ENCODE measurements at places on chromosomes 3 and 15.
A peak's percentile ranks its signal among the peaks of the same experiment; 100 is the strongest.

DNA sequence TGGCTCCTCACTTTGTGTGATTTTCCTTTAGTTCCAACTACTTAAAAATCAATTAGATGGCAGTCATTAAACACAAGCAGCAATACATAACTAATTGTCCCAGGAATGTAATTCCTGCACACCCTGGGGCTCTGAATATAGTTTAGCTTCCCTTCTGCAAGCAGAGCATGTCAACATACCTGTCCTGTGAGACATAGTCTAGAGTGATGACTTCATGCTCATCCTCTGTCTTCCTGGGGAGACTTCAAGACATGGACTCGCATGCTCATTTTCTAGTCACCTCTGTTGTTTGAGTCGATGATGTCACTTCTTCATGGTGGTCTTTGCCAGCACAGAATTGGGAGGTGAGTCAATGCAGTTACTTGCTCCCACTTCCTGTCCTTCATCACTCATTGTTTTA lies 15.7 kb downstream of the C3orf52 start:
- no peak for DNase-seq

GRCh38 chr3:45398178-45398577 lies 9.8 kb downstream of the LARS2 start:
- DNase-seq = no peak

- DNase-seq = no peak
Measured at GRCh38 chr3:9298236-9298635, 48.8 kb upstream of the SRGAP3 start.

DNA sequence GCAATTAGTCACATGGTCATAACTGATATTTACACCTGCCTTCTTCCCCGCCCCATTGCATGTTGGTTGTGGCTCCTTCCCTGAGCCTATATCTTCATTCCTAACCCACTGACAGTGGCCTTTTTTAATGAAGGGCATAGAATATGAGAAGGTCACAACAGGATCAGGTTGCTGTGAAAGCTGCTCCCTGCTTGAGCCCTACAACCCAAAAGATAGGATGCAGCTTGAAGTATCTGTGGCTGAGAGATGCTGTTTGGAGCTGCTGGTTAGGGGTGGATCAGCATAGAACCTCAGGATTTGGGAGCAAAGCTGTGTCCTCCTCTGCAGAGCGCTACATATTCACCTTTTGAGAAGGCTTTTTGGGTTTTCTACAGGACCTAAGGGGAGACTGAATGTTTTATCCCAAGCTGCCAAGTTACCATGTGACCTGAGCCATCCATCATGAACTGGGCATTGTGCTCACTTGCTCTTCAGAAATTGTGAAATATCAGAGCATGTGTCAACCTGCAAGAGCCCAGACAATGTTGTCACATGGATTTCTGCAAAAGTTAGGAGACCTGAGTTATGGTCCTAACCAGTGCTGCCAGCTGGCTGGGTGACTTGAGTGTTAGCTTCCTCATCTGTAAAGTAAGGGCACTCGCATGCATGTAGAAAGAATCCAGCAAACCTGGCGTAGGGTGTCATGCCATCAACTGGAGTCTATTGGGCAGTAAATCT lies 49.8 kb upstream of the ARL8B start:
- no peak for DNase-seq

GRCh38 chr3:191566469-191566868 lies 105.5 kb downstream of the PYDC2 start:
- DNase-seq = no peak

DNA sequence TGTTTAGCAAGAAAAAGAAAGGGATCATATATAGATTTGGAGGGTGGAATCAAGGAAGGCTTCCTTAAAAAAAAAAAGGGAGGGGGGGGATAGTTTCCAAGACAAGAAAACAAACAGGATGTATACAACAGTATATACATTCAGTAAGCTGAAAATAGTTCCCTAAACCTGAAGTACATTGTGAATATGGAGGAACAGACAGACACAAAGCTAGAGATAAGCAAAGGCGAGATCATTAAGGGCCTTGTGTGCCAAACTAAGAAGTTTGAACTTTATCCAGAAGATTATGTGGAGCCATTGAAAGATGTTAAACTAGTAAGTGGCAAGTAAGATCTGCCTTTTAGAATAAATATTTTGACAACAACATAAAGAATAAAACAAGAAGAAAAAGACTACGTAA lies 93.3 kb upstream of the IMPG2 start:
- DNase-seq = no peak

DNA sequence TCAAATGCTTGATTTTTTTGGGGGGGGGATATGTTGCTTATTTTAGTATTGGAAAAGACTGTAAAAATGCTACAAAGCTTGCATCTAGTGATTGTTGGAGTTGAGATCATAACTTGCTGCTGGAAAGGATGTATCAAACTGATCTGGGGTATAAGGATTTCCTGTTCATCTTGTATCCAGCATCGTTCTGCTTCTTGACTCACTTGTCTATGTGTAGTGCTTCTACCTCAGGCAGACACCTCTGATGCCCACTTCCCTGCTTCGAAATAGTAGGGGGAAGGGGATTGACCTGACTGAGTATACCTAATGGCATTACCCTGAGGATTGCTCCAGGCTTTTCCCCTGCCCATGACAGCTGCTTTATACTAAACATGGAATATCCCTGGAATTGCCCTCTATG lies 42.7 kb downstream of the STT3B start:
- DNase-seq = no peak

DNA sequence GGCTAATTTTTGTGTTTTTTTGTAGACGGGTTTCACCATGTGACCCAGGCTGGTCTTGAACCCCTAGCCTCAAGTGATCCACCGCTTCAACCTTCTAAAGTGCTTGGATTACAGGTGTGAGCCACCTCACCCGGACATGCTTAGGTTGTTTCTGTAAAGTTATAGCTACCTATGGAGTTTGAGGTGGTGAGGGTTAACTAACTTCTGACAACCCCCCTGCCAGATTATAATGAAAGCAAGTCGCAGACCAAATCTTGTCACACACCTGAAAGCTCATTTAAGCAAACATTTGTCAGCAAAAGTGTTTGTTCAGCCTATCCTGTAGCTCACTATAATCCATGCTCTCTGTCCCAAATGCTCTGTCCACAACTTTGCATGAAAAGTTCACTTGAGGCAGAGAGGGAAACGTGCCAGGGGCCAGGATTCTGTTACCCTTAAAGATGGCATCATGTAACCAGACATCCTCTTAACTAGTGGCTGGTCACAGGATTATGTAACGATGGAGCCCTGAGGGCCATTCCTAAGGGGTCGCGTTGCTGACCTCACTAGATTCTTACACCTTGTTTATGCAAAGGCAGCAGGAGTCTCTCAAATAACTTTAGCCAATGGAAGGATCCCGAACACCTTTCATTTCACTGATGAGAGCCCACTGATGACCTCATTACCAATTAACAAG lies 24.1 kb upstream of the SENP5 start:
- no peak for DNase-seq

- DNase-seq = no peak
Measured at GRCh38 chr3:94331831-94332230, 269.0 kb downstream of the NSUN3 start.

DNA sequence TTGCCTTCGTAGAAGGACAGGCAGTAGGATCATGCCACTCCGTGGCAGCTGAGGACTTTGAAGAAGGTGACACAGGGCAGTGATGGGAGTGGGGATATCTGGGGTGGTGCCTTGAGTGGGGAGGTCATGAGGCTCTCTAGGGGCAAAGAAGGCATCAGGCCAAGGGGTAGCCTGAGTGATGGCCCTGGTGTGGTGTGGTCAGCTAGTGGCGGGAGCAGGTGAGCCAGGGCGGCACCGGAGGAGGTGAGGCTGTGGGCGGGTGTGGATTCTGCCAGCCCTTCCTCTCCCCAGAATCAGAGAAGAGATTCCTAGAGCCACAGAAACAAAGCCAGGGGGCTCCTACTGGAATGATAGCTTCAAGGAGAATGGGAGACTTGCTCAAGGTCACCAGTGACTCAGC lies 18.4 kb downstream of the WNT7A start:
- no peak for DNase-seq

GRCh38 chr3:181974198-181974597 lies 262.5 kb downstream of the SOX2 start:
- DNase-seq = no peak

GRCh38 chr15:61640756-61641155 lies 411.7 kb upstream of the RORA start:
- no peak for DNase-seq

- no peak for DNase-seq
Measured at GRCh38 chr15:66877477-66878271, 175.6 kb downstream of the SMAD6 start.

DNA sequence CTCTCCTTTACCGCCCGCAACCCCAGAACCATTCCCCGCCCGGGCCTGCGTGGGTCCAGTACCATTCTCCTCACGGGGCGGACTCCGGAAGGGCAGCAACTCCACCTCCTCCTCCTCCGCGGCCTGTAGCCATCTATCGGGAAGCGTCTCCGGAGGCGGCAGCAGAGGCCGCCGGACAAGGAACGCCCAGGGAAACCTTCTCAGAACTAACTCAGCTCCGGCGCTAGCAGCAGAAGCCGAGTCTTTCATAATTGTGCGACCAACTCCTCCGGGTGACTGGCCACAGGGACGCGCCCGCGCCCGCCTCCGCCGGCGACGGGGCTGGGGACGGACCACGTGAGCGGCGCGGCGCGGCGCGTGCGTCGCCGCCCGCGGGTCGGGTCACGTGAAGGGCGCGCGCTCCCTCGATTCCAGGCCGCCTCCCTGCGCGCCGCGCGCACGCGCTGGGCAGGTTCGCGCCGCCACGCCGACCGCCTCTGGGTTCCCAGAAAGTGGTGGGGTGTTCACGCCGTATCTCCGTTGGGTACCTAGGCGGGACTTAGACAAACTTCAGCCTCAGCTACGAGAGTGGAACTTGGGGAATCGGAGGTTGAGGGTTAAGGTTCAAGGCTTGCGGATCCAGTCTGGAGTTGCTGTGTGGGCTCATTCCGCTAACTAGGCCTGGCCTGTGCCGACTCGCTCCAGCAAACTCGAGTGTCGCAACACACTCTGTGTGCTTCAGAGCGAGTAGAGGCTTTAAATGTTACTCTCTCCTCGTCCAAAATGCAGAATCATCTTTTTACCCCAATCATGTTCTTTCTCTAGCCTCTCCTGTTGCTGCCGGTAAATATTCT lies at the start of gene TRPM7:
Gene TRPM7, minus strand, starts transcription at position 329 of the 833 bp plus-strand sequence. Its CDS starts 264 bp downstream, at position 65.
- DNase-seq = peak; percentile 83

DNA sequence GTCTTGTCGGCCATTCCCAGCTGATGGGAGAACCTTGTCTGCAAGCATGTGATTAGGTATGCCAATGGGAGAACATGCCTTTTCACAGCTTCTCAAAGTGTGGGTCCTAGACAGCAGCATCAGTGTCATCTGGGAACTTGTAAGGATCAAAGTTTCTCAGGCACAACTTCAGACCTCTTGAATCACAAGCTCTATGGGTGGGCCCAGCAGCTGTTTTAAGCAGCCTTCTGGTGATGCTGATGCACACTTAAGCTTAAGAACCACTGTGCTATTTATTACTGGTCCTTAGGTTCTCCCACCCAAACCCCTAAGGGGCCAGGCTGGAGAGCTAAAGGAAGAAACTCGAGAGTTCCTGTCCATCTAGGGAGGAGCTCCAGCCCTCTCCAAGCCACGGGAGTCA lies 453.9 kb upstream of the PROK2 start:
- DNase-seq = no peak

DNA sequence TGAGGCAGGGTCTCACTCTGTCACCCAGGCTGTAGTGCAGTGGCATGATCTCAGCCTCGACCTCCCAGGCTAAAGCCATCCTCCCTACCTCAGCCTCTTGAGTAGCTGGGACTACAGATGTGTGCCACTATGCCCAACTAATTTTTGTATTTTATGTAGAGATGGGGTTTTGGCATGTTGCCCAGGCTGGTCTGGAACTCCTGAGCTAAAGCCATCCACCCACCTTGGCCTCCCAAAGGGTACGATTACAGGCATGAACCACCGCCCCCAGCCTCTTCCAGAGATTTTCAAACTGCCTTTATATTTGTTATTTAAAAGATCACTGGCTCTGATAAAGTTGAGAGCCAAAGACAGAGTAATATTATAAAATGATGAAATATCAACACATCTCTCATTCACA lies 37.3 kb downstream of the BSN start:
- no peak for DNase-seq

DNA sequence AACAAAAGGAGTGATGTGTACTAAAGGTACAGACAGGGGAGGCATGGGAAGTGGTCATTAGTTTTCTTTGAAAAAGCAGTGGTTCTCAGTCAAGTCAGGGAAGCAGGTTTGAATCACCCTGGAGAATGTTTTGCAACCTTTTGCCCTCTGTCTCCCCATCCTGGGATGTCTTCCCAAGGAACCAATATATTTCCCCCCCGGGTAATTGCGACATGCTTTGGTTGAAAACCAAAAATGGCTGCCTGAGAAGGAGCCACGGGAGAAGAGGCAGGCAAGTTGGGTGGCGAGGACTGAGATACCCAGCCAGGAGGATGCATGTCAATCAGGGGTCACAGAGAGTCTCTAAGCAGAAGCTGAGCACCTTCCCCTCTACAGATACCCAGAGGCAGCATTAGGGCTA lies 20.2 kb upstream of the PPP1R2 start:
- no peak for DNase-seq

- no peak for DNase-seq
Measured at GRCh38 chr15:23760024-23760423, 72.9 kb upstream of the NDN start.

DNA sequence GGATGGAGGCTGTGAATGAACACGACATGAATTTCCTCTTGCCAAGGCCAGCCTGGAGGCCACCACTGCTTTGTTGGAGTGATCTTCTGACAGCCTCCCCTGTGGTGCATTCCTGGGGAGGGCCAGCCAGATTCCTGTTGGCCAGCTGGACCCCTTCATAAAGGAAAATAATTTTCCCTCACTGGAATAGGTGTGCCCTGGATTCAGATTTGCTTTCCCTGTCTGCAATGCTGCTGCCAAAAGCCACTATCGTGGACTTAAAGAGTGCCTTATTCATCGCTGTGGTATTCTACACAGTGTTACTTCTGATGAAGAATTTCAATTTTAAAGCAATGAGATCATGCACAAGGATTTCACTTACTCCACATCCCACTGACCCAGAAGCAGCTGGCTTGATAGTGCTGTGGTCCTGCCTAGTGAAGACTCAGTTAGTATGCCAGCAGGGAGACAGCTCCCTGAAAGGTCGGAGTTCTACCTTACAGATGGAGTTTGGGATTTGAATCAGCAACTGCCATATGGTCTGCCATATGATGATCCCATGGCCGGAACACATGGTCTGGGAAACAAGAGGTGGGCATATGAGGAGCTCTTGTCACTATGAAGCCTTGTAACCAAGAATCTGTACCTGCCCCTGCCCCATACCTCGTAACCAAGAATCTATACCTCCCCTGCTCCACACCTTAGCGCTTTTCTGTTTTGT lies 145.2 kb downstream of the KLF13 start:
- DNase-seq = no peak

- DNase-seq = no peak
Measured at GRCh38 chr3:135038186-135038585, 243.1 kb downstream of the EPHB1 start.

DNA sequence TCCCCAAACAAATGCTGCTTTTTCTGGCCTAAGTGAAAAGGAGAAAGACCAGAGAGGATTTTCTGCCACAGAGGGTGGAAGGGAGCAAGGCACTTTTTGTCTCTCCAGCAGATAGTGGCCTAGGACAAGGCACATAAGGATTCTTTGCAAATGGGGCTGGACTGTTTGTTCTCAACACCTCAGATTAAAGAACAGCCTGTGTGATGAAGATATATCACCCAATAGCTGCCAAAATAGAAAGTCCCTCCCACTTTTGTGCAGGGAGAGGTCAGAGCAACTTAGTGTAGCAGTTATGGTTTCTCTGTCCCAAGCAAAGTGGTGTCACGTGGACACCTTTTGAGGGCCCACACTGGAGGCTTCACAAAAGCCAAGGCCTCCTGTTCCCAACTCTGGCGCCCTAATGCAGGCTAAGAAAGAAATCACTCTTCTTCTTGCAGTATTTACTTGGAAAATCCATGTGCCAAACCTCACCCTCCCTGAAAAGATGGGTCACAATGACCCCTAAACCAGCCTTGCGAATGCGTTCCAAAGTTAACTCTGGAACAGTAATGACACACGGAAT lies 84.9 kb downstream of the LRIG1 start:
- DNase-seq = no peak

Data from activated T-helper 1 cell treated with Interleukin-2 at 50 U/mL for 16 hours (primary cell).